ENCODE measurements at places on chromosomes 2 and 18.
A peak's percentile ranks its signal among the peaks of the same experiment; 100 is the strongest.

DNA sequence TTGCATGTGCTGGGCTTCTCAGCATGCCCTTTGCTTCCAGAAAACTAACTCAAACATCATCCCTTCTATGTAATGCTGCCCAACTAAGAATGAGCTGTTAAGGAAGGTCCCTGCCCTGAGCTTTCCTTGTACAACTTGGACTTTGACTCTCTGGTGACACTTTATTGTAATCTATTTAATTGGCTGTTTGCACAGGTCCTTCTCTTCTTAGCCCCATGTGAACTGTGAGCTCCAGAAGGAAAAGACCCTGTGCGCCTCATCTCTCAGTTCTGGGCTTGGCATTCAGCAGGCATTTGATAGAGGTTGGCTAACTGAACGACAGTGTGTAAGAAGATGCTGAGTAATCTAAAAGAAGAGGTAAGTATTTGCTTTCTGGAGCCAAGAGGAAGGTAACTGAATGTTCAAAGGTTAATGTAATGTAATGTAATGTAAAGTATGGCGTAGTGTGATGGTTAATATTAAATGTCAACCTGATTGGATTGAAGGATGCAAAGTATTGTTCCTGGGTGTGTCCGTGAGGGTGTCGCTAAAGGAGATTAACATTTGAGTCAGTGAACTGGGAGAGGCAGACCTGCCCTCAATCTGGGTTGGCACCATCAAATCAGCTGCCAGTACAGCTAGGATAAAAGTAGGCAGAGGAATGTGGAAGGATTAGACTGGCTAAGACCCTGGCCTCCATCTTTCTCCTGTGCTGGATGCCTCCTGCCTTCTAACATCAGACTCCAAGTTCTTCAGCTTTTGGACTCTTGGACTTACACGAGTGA, 60.8 kb upstream of the CCDC195 start:
- no peak for DNase-seq

GRCh38 chr2:205352593-205352992, 329.7 kb upstream of the NRP2 start:
- no peak for DNase-seq

- no peak for DNase-seq
These were observed 246.3 kb upstream of the NRP2 start for GRCh38 chr2:205435970-205436369.

GRCh38 chr2:15940661-15941480, 521 bp downstream of the MYCN start:
- peak; percentile 69 for DNase-seq

- no peak for DNase-seq
These were observed 189.6 kb downstream of the TXNL1 start for GRCh38 chr18:56448751-56449150.

- no peak for DNase-seq
These were observed 195.8 kb downstream of the HDAC4 start for GRCh38 chr2:239204876-239205468.

DNA sequence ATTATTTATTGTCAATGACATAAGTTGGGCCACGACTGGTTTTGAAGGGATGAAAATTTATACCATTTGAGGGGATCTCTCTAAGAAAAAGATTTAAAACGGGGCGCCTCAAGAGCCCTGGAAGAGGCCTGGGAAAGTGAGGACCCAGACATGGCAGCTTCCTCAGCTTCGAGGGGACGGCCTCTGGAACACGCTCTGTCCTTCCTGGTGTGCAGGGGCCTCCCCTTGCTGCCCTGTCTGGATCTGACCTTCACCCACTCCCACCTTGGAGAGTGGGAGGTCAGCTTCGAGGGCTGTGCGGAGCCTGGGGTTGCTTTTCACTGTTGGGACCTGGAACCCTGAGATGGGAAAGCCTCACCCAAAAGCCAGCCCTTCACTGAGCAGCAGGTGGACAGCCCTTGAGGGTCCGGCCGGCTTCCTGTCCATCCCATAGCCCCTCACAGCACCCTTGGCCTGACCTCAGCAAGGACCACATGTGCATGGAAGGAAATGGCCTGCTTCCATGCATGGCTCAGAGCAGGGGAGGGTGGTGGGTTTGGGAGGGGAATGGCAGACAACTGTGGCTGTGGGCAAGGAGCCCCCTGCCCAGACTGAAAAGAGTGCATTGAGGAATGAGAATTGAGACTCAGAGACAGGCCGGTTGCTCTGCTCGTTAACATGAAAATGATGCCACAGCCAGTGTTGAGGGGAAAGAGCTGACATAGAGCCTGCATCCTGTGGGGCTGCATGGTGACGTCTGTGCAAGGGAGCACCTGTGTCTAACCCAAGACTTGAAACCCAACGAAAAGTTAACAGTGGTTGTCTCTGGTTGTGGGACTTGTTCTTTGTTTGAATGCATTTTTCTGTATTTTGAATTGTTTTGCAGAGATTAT, 16.3 kb downstream of the FBLN7 start:
- DNase-seq = no peak

DNA sequence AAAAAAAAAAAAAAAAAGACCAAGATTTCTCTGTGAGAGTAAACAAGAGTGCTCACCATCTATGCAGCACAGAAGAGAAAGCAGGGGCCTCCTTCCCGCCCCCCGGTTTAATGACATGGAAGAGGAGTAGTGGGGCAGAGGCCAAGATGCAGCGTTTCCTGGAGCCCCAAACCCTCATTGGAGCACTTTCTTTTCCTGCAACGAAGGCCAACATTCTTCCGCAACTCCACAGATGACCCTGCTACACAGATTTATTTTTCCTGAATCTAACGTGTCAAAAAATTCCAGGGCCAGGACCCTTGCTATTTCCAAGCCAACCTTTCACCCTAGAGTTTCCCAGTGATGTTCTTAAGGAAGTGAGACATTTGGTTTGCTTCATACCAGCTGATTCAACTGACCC, 189.6 kb downstream of the MIB1 start:
- no peak for DNase-seq

DNA sequence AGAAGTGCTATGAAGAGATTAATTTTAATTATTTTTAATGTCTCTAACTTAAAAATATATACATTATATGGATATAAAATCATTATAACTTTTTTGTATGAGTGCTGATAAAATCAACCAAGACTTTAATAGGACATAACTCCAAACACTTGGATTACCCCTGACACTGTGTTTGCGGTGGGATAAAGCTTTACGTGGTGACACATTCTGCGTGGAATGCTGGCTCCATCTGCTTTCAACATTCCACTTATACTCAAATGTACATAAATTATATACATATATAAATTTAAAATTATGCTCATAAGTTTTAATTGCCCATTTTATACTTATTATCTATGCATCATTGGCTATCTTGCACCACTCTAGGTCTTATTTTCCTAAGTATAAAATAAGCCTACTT, 30.5 kb downstream of the LINC00305 start:
- DNase-seq = no peak

- DNase-seq = no peak
These were observed 31.3 kb downstream of the USP40 start for GRCh38 chr2:233535271-233535670.

DNA sequence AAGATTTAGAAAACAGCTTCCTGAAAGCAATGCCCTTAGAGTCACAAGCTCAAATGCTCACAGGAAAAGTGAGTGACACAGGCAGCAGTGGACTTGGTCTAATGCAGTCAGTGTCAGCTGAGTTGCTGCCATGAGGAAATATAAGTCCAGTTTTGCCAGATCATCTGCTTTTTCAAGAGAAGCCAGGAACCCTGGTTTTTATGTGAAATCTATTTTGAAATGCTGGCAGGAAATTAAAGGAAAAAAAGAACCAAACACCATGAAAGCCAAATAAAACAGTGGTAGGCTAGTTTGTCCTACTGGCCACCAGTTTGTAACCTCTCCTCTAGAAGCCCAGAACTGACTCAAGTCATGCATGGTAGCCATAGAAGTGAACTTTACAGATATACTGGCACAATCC, 109.2 kb downstream of the THADA start:
- DNase-seq = no peak

DNA sequence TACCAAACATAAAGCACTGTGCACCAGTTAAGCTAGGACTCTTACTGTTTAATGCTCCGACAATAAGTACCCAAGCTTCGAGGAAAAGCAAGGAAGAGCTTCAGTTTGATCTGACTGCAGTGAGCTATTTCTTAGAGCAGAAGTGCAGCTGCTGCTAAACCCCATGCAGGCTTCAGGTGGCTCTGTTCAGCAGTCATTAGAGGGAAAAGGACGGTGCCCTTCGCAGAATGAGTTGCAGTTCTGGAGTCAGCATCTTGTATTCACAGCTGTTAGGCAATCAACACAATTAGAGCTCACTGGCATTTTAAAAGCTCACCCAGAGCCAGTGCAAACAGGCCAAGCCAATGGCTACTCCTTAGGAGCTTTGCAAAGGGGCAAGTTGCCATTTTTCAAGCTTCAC, 1.5 kb upstream of the CERKL start:
- DNase-seq = peak; percentile 82

DNA sequence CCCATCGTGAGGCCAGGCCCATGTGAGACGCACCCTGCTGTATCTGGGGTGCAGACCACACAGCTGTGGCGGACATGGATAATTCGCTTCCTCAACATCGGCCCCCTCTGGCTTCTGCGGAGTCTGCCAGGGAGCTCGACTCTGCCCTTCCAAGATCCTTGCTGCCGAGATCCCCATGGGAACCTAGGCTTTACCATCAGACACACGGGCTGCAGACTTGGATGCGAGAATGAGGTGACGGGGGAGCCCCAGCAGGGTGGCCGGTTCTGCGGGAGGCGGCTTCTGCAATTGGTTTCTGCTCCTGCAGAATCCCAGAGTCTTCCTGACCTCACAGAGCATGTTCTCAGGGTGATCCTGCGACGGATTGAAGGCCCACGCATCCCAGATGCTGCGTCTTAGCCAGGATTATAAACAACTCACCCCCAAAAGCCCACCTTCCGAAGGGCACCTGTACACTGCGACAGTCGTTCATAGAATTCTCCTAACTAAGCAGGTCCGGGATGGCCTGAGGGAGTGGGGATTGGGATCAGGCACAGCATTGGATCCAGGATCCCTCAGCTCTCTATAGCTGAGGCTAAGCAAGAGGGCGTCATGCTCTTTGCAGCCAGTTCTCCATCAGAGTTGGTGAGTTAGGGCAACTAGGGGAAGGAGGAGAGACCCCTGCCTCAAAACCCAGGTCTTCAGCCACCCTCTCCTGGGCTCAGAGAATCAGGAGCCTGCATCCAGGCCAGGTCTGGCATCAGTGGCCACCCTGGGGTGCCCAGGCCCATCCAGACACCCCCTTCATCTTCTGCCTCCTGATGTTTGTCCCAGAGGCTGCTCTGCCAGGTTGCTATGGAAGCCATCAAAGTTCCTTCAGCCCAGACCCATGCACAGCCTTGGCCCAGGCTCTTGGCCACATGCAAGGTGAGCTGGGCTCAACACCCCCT, 74.7 kb upstream of the SNTG2 start:
- DNase-seq = no peak

DNA sequence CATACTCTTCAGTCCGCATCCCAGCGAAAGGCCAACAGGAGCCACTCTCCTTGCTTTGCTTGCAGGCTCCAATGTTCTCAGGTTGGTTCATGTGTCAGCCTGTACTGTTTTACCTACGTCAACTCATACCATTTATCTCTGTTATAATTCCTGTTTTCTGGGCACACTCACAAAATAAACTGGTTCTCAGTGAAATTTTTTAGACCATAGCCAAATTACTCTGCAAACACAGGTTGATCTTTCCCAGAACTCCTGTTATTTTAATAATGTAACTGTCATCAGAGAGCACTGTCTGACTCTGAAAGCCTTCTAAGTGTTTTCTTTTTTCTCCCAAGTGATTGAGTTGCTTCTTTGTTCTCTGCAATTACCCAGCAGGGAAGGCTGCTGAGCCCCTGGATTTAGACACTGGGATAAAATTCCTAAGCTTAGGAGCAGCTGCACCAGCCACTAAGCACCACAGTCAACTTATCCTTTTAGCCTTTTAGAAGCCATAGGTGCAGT, 111.6 kb upstream of the PIEZO2 start:
- DNase-seq = peak; percentile 77

GRCh38 chr2:188378371-188378950, 86.8 kb downstream of the GULP1 start:
- peak; percentile 77 for DNase-seq

DNA sequence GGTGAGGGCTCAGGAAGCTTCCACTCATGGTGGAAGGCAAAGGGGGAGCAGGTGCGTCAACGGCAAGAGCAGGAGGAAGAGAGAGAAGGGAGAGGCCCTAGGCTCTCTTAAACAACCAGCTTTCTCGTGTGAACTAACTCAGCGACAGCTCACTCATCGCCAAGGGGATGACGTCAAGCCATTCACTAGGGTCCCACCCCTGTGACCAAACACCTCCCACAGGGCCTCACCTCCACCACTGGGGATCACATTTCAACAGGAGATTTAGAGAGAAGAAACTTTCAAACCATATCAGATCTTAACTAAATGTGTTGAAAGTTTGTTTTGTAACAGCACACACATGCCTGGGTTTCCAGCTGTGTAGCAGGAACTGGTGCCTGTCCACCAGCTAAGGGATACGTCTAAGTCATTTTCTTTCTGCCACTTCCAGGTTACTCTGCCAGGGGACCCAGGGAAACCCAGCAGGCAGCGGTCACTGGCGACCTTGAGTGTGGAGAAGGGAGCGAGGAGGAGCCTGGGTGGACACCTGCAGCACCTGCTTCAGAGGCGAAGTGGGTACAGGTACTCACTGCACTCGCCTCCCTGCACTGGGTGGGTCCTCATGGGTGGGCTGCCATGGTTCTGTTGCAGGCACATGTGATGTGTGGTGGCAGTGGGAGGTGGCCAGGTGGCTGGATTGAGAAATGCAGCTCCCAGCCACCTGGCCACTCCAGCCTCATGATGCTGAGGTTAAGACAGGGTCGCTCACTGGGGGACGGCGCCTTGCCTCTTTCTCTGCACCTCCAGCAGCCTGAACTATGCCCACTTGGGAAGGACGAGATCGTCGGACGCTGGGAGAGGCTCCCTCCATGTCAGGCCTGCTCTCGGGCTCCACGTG, 8.4 kb upstream of the GPC1 start:
- peak; percentile 21 for DNase-seq

GRCh38 chr2:46296840-46297545, at the start of gene EPAS1:
Gene EPAS1 (plus strand): TSS chr2:46297407. CDS start chr2:46297912, 505 bp downstream.
- peak; percentile 71 for DNase-seq

DNA sequence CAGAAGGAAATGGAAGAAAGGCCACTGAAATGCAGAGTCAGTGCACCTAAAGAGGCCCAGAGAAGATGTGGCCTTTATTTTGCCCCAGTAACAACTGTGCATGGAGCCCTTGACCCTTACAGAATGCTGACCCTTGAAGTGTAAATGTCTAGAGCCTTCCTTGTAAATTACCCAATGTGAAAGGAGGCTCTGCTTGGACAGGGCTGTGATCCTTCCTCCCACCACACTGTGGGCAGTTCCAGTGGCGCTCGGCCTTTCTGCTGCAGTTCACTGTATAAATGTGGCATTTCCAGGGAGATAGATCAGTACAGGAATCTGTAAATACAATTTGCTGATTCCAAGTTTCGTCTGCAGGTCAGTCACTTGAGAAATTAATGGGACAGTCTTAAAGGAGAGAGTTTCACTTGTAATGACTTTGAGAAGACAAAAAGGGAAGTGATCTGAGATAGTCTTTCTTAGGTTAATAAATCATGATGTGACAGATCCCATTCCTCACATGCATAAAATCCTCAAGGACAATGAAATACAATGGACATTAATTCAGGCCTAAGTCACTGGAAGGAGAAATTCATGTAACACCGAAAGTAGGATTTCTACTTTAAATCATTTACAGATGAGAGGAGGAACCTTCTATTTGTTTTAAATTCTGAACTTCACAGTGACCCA, 133.8 kb upstream of the LMAN1 start:
- no peak for DNase-seq
